ENCODE measurements at places on chromosomes 16 and 17.

DNA sequence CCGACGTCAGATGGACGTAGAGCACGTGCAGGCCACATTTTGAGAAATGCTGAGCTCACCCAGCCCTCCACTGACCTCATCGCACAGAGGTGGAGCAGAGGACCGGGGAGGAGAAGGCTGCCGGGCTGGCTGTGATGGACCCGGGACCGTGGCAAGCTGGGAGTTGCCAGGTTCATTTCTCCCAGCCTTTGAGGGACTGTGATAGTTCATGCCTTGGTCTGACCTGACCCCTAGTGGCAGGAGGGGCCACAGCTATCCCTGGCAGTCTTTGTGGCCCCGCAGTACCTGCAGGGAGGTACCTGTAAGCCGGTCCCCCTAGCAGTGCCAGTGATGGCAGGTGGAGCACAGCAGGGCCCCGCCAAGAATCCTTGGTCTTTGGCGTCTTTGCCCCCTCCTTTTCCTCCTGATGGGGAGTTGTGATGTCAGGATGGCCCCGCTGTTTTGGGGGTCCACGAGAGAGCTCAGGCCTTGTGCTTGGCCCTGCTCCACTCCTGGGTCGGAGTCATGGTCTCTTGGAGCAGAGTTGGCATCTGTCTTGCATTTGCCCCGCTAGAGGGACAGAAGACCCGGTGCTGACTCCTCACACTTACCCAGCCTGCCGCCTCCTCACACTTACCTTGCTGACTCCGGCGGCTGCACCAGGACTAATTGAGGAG is 50.4 kb downstream of the OR1D5 start:
- H3K27me3 ChIP-seq = no peaks in the 10 kb centered on the region
- DNase-seq = no peak
- H3K4me3 ChIP-seq = no peak overlapping the region
- peaks cover 52% of the 10 kb centered on the region for H3K36me3 ChIP-seq
- H3K27ac ChIP-seq = peak overlapping the region; percentile 38

- H3K27me3 ChIP-seq = peaks cover 60% of the 10 kb centered on the region
- peak overlapping the region; percentile 57 for H3K4me3 ChIP-seq
- DNase-seq = no peak
Measured at GRCh38 chr17:7293159-7293558, 1.3 kb downstream of the YBX2 start.

GRCh38 chr17:28519236-28519635 is 13.1 kb downstream of the FOXN1 start:
- H3K4me3 ChIP-seq = no peak overlapping the region
- no peaks in the 10 kb centered on the region for H3K4me1 ChIP-seq
- no peaks in the 10 kb centered on the region for H3K27me3 ChIP-seq
- no peak for DNase-seq
- H3K36me3 ChIP-seq = no peaks in the 10 kb centered on the region
- no peak overlapping the region for H3K27ac ChIP-seq

GRCh38 chr17:31561469-31562375 is 170.2 kb downstream of the RAB11FIP4 start:
- H3K27me3 ChIP-seq = peaks cover 26% of the 10 kb centered on the region
- no peak overlapping the region for H3K27ac ChIP-seq
- H3K36me3 ChIP-seq = no peaks in the 10 kb centered on the region
- DNase-seq = no peak

GRCh38 chr17:80424261-80424660 is 9.3 kb downstream of the ENDOV start:
- peaks cover 11% of the 10 kb centered on the region for H3K4me1 ChIP-seq
- H3K27me3 ChIP-seq = no peaks in the 10 kb centered on the region
- no peak overlapping the region for H3K4me3 ChIP-seq
- no peak overlapping the region for H3K27ac ChIP-seq
- DNase-seq = no peak
- no peaks in the 10 kb centered on the region for H3K36me3 ChIP-seq

All from central memory CD8-positive, alpha-beta T cell (primary cell).